Activated CD8-positive, alpha-beta memory T cell treated with anti-CD3 and anti-CD28 coated beads, Interleukin-2, amount 50 U/mL, for 4 hours (primary cell): ENCODE measurements at places on chromosomes 3 and 15.

- DNase-seq = no peak
Observed at GRCh38 chr15:91913560-91913959, 60.1 kb downstream of the SLCO3A1 start.

- no peak for DNase-seq
Observed at GRCh38 chr3:58298190-58298589, 7.9 kb upstream of the RPP14 start.

GRCh38 chr3:34387826-34388564, 589.6 kb downstream of the PDCD6IP start:
- DNase-seq = no peak

DNA sequence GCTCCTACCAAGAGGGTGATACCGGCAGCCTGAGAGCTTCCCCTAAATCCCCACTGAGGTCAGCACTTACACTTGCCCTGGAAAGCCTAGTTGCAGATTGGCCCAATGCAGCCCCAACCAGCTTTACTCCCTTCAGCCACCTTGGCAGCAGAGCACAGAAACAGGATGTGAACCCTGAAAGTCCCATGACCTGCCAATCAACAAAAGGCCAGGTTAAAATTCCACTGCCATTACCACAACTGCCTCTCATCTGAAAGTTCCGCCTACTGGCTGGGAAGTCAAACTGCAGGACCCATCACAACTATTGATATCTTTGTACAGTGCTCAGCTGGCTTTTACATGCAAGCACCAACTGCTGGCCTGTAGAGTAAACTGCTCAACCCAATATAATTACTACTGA, 156.2 kb downstream of the ZMAT3 start:
- no peak for DNase-seq

- DNase-seq = no peak
Observed at GRCh38 chr3:144893980-144894379, 922.4 kb downstream of the DIPK2A start.

GRCh38 chr3:185081521-185081920, 71.3 kb downstream of the C3orf70 start:
- DNase-seq = no peak

DNA sequence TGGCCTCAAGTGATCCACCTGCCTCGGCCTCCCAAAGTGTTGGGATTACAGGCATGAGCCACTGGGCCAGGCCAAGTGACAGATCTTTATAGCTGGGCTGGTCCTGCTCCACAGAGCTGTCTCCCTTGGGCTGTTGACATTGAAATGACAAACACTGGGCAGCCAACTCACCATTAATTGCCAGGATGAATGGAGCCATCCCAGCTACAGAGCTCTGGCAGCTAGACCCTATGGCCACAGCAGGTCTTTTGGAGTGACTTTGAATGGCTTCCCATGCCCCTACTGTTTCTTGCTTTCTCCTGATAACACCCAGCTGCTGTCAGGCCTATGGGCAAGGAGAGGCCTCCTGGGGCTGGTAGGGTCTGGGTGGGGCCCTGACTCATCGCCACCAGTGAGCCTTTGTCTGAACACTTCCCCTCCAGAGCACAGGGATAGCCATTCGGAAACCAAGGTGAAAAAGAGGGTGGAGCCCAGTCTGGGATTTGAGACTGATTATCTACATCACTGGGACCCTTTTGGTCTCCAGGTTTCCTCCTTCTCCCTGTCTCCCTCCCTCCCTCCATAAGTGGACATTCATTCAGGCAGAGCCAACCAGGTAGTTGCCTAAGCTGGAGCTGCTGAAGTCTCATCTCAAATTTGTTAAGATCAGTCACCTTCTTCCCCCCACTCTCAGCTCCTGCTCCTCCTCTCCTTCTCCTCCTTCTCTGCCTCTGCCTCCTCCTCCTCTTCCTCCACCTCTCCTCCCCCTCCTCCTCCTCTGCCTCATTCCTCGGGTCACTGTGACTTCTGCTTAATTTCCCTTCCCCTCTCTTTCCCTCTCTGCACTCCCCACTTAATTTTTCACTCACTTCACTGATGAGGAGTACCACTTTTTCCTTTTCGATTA, 34.0 kb downstream of the BHLHE40 start:
- DNase-seq = no peak

DNA sequence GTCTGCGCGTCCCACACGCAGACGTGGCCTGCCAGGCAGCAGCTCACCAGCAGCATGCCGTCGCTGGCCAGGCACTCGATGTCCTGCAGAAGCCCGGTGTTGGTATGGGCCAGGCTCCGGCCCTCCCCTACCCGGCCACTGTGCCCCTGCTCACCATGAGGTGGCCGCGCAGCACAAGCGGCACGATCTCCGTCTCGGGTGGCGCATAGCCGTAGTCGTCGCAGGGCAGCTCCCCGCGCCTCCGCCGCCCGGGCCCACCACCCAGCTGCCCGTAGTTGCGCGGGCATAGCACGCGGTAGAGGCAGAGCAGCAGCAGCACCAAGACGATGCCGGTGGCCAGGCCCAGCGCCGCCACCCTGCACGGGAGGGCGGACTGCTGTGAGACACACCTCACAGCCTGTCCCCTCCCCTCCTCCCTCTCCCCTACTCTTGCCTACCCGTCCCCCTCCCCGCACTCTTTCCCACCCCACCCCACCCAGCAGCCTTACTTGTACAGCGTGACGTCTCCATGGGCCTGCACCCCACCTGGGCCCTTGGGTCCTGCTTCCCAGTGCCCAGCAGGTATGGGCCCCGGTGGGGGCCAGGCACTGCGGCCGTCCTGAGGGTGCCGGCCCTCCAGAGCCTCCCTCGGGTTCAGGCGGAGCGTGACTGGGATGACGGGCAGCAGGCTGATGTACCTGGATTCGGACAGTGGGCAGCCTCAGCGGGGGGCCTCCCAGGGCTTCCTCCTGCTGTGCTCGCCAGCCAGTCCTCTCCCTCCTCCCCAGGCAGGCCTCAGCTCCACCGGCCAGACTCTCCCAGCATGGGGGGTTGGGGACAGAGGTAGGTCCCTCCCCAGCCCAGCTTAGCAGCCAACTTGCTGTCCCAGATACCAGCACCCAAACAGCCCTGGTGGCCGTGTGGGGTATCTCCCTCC, 37.6 kb downstream of the PTPN23 start:
- DNase-seq = no peak

DNA sequence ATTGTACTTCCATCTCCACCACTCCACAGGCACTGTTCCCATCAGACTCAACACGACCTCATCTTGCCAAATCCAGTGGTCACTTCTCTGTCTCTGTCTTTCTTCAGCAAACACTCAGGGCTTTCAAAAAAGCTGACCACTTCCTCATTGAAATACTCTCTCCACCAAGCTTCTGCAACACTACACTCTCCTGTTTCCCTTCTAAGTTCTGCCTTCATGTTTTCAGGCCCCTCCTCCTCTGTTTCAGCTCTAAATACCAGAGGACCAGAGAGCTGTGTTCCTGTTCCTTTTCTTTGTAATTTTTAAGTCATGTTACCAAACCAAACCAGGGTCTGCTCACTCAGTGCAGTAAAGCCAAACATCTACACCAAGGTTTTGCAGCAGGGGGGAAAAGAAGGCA, 33.8 kb upstream of the ACP3 start:
- no peak for DNase-seq

GRCh38 chr3:104519068-104519467, 847.6 kb upstream of the ALCAM start:
- DNase-seq = no peak

DNA sequence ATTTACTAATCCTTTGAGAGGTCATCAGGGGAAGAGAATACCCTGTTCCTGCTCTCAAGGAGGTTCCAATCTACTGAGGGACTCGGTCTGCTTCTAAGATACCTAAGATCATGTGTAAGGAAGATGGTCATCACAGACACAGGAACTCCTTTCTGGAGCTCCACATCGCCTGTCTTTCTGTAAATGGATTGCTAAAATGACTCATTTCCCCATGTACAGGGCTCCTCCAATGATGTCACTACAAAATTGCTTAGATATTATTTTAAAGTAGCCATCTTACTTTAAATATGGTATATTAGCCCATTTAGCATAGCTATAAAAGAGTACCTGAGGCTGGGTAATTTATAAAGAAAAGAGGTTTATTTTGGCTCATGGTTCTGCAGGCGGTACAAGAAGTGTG, 206.1 kb upstream of the PROK2 start:
- DNase-seq = no peak

GRCh38 chr3:127684871-127685707, 12.3 kb downstream of the ABTB1 start:
- no peak for DNase-seq

- DNase-seq = no peak
Observed at GRCh38 chr3:122619040-122619439, 41.6 kb downstream of the PARP15 start.

DNA sequence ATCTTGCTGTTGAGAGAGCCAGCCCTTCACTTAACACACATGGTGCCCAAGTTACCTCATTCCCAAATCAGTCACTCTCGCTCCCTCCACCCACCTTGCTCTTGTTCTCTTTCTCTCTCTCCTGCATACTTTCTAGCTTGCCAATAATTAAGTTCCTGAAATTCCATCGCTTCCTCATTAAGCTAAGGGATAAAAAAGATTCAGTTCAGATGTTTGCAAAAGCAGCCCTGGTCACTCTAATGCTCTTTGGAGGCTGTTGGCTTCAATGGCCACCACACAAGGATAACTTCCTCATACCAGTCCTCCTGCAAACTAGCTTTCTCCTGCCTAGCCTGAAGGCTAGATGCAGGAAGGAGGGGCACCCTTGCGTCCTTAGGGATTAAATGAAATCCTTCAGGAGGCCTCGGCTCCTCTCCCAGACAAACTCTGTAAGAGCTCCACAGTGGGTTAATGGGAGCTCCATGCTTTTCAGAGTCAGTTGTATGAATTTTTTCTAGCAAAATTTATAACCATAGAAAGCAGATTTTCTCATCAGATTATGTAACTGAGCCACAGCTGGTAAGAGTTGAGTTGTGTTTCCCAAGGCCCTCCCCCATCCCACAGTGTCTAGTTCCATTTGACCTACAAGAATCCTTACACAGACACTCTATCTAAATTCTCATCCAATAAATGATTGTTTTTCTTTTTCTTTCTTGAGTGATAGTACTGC, 176.6 kb upstream of the TRIM42 start:
- no peak for DNase-seq
